Breast epithelium (tissue), 4 donors: ENCODE measurements at places on chromosomes 4 and X. TPM values are rescaled to one million over a fixed set of nuclear protein-coding genes. Genes with fewer than 3 reads are reported as not detected.
A peak's percentile ranks its signal among the peaks of the same experiment; 100 is the strongest.

The TMEM144 gene
- 50.1 TPM for total RNA-seq

The MGARP gene
- total RNA-seq, result 1.6 TPM

The DCAF4L1 gene
- 0.33 TPM for total RNA-seq

The GATA1 gene
- not detected for total RNA-seq

The FGB gene
- not detected for total RNA-seq

The NXF2B gene
- not detected for total RNA-seq

The ZDHHC15 gene
- total RNA-seq, result 2.6 TPM

The USP38 gene
- 21.6 TPM for total RNA-seq

DNA sequence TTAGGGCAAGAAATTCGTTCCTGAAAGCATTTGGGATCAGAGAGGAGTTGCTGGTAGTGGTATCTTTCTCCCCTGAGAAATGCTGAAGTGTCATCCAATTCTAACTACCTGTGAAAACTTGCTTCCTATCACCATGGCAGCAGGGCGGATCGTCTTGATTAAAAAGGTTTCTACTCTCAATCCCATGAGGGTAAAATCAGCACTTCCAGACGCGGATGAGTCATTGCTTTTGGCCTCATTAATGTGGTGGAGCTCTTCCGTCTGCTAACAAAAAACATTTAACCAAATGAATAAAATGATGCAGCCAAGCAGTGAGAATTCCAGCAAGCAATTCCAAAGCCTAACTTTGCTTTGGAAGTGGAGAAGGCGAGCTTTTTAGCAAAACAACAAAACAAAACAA lies 325.6 kb downstream of the CAMK2D start:
- peak; percentile 38 for DNase-seq

GRCh38 chr4:139709660-139710059 lies 44.0 kb downstream of the MGST2 start:
- no peak for DNase-seq

DNA sequence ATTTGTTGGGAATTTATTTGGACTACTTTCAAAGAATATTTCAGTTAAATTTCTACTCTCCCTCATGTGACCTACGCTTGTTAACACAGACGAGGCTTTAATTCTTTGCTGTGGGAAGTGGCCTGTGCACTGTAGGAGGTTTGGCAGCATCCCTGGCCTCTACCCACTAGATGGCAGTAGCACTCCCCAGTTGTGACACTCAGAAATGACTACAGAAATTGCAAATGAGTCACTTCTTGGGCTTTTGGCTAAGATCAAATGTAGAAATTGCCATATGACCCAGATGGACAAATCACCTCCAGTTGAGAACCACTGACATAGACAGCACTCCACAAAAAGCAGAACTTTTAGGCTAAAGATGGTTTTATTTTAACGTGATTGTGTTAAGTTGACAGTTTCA lies 22.1 kb downstream of the PIR start:
- peak; percentile 51 for DNase-seq

DNA sequence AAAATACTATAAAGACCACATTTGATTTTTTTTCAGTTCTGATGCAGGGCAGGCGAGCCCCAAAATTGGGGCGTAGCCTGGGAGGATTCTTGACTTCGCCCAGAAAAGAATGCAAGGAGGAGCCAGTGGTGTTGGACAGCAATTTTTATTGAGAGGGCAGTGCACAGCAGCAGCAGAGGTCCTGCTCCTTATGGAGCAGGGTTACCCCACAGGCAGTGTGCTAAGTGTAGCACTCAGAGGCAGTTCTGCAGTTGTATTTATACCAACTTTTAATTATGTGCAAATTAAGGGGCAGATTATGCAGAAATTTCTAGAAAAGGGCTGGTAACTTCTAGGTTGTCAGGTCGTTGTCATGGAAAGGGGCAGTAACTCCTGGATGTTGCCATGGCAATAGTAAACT lies 69.9 kb downstream of the GASK1B start:
- no peak for DNase-seq

DNA sequence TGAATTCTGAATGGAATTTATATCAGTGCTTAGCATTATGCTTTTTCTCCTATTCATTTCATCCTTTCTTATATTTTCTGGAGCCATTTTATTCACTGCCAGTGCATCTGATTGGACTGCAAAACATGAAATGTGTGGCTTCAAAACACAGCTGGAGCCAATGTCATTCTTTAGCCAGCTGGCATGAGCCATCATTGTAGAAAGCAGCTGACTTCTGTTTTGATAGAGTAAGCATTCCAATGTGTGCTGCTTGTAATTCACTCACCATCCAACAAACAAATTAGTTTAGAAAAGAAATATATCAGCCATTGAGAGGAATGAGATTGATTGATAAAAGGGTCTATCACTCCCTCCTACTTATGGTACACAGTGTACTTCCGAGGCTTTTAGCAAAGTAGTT lies 2616.0 kb downstream of the ARAP2 start:
- no peak for DNase-seq

DNA sequence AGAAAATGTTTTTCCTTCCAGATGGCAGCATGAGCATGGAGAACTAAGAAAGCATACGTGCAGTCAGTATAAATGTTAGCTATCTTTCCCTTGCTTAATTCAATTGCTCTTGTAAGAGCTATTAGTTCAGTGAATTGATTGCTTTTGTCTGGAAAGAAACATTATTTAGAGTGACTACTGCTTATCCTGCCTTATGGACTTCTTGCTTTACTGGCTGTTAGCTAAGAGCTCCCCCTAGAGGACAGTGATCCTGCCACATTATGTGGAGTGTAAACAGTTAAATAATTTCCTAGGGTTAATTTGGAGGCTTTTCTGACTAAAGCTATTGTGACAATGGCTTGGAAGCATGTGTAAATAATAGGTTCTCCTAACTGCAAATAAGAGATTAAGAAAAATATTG lies 1402.4 kb downstream of the FAM133A start:
- DNase-seq, result no peak

DNA sequence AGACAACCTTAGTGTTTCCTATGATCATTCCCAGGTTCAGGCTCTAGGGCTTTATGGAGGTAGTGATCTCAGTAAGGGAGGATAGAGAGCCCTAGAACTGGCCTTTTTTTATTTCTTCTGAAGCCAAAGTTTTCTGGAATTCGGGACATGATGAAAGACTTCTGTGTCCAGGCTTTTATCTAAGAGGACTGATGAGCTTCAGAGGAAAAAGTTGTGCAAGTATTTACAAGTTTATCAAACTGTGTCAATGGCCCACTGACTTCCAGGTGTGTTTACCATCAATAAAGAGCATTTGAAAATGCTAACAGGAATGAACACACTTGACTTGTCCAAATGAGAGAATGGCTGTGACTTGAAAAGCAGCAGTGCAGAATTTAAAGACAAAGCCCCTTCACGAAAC lies 254.6 kb downstream of the DCTD start:
- no peak for DNase-seq

DNA sequence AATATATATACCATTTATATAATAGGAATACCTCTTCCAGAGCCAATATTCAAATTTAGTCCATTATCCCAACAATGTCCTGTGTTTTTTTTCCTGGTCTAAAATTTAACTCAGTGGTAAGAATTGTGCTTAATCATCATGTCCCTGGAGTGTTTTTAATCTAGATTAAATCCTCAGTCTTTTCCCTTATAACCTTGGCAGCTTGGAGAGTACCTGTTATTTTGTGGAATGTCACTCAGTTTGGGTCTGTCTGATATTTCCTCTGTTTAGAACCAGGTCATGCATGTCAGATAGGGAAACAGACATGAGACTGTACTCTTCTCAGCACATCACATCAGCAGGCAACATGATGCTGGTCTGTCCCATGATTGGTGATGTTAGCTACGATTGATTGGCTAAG lies 96.6 kb downstream of the HPGD start:
- DNase-seq, result no peak

DNA sequence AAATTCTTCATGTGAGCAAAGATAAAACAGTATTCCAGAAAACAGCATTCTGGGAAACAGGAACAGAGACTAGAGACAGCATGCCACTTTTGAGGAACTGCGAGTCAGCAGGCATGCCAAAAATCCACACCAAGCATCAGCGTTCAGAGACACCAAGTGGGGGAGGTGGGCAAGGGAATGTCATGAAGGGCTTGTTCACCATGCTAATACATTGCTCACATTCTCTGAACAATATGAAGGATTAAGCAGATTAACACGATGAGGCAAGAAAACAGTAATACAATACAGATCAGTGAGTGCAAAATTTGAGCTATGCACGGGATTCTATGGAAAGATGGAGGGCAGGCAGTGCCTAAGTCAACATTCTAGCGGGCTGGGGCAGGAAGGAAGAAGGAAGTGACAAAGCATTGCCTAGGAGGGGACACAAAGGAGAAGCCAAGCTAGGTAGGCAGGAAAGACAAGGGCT lies 278.3 kb downstream of the FBXW7 start:
- no peak for DNase-seq

DNA sequence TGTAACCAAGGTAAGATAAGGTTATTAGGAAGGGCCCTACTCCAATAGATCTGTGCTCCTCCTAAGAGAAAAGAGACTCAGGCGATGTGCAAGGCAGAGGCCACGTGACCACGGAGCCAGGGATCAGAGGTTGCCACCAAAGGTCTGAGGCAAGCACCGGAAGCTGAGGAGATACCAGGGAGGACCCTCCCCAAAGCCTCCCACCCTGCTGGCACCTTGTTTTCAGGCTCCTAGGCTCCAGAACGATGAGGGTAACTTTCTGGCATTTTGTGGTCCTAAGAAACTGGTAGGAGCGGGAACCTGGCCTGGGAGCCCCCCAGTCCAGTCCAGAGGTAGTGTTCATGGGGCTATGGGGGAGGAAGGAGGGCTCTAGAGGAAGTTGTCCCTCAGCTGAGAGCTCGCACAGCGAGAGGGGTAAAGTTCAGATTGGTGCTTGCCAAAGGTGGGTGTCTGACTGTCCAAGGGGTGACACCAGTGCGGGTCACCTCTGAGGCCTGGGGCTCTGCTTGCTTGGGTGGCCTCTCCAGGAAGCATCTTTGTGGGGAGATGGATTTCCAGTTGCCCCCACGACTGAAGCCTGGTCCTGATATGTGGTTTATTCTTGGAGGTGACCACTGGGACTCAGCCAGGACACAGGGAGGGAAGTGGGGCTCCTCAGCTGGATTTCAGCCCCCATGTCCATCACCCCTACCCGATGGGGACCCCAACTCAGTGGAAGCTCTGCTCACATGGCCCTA lies 7.5 kb upstream of the LETM1 start:
- no peak for DNase-seq

DNA sequence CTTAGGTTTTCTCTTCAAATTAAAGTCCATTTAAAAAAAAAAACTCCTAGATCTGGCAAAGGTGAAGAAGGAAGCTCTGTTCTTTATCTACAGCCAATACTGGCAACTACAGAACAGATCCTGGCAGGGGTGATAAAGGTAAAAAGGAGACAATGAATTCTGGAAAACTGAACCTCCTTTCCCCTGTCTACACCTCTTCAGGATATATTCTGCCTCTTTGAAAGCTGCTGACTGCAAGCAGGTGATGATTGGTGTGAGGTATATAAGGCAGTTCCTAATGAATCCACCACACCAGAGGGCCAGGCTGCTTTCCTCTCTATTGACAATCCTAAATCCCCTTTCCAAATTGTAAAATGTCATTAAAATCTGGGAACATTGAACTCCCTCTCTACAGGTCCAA lies 370.1 kb downstream of the PPP3CA start:
- no peak for DNase-seq

- DNase-seq, result no peak
Measured at GRCh38 chr4:143186649-143187048, 1.9 kb downstream of the USP38 start.

DNA sequence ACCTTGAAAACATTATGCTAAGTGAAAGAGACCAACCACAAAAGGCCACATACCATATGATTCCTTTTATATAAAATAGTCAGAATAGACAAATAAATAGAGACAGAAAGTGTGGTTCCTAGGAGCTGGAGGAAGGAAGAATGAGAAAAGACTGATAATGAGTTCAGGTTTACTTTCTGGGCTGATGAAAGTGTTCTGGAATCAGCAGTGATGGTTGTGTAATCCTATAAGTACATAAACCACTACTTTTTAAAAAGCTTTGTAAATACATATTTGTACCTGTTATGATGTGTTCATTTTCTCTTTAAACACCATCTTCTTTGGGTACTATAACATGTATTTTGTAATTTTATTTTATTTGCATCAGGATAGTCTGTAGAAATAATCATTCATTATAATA lies 20.6 kb downstream of the PIR start:
- DNase-seq, result no peak

DNA sequence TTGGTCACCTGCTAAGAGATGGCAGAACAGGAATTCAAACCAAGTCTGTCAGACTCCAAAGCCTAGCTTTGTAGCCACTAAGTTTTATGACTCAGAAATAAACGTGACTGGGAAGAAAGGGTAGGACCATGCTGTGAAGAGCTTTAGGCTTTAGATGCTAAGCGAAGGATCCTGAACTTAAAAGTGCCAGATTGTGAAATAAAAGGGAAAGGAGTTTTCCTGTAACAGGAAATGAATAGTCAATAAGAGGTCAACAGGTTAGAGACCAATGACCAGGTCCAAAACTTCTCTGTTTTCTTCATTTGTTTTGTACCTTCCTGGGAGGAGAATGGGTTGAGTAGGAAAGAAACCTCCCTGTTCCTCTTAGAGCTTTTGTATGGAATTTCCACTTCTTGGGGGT lies 98.8 kb upstream of the EOLA2 start:
- DNase-seq, result no peak

GRCh38 chrX:119677654-119677981 lies 15.3 kb downstream of the SEPTIN6 start:
- no peak for DNase-seq

DNA sequence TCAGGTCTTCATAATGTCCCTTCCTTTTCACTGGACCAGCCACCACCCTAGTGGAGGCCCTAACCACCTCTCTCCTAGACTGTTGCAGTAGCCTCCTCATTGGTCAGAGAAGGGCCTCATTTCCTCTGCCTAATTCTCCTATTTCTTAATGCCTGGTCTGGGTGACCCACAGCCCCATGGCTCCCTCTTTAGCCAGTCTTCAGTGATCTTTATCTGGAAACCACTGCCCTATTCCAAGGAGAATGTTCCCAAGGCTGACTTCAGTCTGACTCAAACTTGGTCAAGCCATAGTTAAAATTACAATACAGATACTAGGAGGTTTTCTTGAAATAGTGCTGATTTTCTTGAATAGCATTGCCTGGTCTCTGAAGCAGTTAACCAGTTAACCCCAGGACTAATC lies 53.6 kb upstream of the PRPS1 start:
- no peak for DNase-seq

DNA sequence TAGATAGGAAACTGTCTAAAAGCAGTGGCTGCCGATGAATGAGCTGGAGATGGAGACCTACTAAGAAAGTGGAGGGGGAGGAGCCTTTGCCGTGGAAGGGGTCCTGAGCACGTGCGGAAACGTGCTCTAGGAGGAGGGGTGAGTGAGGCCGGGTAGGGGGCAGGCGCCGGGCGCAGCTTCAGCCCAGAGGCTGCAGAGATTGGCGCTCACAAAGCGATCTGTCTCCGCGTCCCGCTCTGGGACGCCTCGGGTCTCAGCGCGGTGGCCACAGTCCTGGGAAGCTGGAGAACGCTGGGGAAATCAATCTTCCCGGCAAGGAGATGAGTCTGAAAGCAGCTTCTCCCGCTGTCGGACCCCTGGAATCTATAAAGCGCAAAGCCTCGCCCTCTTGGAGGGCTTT lies 444 bp upstream of the ARHGAP6 start:
- DNase-seq, result no peak
